ENCODE measurements at places on chromosomes 1 and 21. TPM values are rescaled to one million over a fixed set of nuclear protein-coding genes. Genes with fewer than 3 reads are reported as not detected.

The HSPA6 gene
- under 0.01 TPM for total RNA-seq

The MOB3C gene
- 8.9 TPM for total RNA-seq

The KCNA3 gene
- total RNA-seq = not detected

The DAB1 gene
- total RNA-seq = not detected

The TGFBR3 gene
- 22.3 TPM for total RNA-seq

The KCNH1 gene
- total RNA-seq = not detected

The SPRR5 gene
- not detected for total RNA-seq

The NCMAP gene
- total RNA-seq = not detected

The C1QA gene
- total RNA-seq = not detected

The KRTAP23-1 gene
- total RNA-seq = not detected
